Fibroblast of skin of back (primary cell): ENCODE measurements at places on chromosomes 5 and 9.
A peak's percentile ranks its signal among the peaks of the same experiment; 100 is the strongest.

- no peak for DNase-seq
These were observed 175.6 kb upstream of the CCNH start for GRCh38 chr5:87588316-87588715.

GRCh38 chr5:67009028-67009427, 187.6 kb downstream of the CD180 start:
- DNase-seq: no peak

DNA sequence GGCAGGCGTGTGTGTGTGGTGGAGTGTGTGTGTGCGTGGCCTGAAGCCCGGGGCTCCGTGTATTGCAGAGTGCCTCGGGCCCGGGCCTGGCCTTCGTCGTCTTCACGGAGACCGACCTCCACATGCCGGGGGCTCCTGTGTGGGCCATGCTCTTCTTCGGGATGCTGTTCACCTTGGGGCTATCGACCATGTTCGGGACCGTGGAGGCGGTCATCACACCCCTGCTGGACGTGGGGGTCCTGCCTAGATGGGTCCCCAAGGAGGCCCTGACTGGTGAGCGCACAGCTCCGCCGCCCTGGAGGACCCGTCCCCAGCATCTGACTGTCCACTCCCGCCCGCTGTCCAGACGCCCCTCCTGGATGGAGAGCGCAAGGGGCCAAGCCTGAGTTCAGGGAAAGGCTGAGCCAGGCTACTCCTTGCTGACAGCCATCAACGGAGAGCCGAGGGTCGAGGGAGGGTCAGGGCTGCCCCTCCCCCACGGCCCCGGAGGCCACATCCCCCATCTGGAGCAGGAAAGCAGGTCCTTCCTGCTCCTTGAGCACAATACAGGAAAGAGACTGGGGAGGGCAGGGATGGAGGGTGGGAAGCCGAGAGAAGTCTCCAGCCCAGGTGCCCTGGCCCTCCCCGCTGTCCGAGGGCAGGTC, 18.4 kb downstream of the SLC6A18 start:
- DNase-seq: no peak

- no peak for DNase-seq
These were observed 113.2 kb downstream of the SEC61B start for GRCh38 chr9:99335280-99335679.

- DNase-seq: no peak
These were observed 20.6 kb upstream of the PTGES start for GRCh38 chr9:129773262-129774048.

GRCh38 chr5:122064992-122065391, 13.1 kb downstream of the LOX start:
- no peak for DNase-seq

GRCh38 chr5:135535420-135535819, 344 bp downstream of the NEUROG1 start:
- DNase-seq: peak; percentile 3

DNA sequence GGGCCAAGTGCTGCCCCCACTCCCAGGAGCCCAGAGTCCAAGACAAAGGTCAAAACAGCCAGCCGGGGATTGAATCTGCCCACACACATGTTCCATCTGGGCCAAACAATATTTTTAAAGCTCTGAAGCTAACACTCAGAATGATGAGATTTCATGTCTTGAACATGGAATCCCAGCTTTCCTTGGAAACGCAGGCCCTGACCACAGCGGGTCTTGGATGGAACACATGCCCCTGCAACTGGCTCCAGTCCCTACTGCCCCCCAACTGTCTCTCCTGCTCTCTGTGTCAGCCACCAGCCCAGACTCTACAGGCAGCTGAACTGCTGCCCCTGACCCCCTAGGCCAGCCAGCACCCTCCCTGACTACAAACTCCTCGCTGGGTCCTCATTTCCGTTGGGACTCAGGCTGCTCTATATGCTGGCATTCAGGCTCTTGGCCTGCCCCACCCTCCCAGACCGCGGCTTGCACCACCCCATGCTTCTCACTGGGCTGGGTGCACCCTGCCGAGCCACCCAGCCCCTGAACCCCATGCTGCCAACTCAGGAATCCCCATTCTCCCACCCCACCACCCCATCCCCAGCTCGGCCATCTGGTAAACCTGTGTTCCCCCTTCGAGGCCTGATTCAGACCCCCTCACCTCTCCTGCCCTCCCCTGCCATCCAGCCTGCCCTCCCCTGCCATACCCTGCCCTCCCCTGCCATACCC, 71.7 kb downstream of the ADAMTS2 start:
- DNase-seq: no peak

GRCh38 chr5:148583421-148583965, 70.8 kb downstream of the HTR4 start:
- DNase-seq: no peak

DNA sequence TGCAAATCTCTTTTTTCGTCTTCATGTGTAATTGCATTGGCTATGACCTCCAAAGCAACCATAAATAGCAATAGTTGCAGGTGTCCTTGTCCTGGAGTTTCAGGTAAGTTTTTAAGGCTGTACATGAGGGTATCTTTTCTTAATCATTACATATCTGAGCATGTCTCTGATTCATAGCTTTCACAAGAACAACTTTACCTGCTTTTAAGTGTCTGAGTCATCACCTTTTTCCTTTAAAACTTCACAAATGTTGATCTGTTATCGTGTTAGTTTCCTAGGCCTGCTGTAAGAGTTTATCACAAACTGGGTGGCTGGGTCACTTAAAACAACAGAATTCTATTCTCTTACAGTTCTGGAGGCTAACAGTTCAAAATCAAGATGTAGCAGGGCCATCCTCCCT, 13.8 kb downstream of the GARNL3 start:
- no peak for DNase-seq

- DNase-seq: no peak
These were observed 3.6 kb upstream of the TRIM41 start for GRCh38 chr5:181219262-181220177.

DNA sequence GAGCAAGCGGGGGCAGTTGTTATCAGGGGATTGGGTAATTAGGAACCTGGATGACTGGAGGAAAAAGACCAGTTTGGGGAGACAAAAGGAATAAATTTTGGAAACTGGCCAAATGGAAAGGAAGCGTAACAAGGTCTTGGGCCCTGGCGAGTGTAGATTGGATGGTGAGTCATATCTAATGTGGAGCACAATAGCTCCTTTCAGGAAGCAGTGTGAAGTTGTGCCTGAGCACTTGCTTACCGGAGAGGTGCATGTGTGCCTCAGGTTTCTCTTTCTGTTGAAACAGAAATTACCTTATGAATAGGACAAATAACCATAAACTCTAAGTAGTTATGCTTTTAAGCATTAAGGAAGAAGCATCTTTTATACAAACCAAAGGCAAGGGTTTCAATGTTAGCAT, 176.4 kb downstream of the KIF4B start:
- no peak for DNase-seq

- DNase-seq: no peak
These were observed 498.3 kb downstream of the IRX1 start for GRCh38 chr5:4093970-4094369.

GRCh38 chr5:39423331-39423751, 1.4 kb downstream of the DAB2 start:
- peak; percentile 54 for DNase-seq

GRCh38 chr5:25963251-25964008, 1075.0 kb downstream of the CDH9 start:
- no peak for DNase-seq
